ENCODE measurements at places on chromosomes 3 and 15.

DNA sequence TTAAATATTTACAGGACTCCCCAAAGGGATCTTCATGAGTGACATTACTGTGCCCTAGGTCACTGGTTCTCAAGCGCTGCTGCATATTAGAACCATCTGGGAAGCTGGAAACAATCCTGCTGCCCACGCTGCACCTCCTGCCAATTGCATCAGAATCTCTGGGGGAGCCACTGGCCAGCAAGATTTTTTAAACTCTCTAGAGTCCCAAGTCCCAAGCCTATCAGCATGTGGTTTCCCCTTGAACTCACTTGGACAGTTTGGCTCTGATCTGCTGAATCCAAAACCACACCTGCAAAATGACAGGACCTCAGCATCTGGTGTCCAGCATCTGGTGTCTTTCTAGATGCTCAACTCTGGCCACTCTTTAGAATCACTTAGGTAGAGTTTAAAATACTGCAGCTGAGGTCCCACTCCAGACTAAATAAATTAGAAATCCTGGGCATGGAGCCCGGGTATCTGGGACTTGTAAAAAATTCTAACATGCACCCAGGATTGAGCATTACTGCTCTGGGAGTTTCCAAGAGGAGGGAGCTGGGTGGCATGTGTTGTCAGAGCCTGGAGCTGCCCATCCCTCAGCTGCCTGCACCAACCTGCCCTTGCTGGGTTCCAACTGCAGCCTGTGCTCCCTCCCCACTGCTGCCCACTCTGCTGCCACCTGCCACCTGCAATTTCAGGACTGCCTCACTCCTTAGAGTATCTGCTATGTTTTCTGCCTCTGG is 311.3 kb downstream of the SLC9A9 start:
- peak; percentile 49 for DNase-seq

DNA sequence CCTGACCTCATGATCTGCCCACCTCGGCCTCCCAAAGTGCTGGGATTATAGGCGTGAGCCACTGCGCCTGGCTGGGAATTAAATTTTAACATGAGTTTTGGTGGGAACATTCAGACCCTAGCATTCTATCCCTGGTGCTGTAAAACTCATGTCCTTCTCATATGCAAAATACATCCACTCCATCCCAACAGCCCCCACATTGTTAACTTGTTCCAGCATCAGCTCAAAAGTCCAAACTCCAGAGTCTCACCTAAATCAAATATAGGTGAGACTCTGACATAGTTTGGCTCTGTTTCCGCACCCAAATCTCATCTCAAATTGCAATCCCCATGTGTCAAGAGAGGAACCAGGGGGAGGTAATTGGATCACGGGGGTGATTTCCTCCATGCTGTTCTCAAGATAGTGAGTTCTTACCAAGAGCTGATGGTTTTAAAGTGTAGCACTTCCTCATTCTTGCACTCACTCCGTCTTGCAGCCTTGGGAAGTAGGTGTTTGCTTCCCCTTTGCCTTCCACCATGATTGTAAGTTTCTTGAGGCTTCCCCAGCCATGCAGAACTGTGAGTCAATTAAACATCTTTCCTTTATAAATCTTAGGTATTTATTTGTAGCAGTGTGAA is 96.2 kb upstream of the PLCL2 start:
- DNase-seq = no peak

DNA sequence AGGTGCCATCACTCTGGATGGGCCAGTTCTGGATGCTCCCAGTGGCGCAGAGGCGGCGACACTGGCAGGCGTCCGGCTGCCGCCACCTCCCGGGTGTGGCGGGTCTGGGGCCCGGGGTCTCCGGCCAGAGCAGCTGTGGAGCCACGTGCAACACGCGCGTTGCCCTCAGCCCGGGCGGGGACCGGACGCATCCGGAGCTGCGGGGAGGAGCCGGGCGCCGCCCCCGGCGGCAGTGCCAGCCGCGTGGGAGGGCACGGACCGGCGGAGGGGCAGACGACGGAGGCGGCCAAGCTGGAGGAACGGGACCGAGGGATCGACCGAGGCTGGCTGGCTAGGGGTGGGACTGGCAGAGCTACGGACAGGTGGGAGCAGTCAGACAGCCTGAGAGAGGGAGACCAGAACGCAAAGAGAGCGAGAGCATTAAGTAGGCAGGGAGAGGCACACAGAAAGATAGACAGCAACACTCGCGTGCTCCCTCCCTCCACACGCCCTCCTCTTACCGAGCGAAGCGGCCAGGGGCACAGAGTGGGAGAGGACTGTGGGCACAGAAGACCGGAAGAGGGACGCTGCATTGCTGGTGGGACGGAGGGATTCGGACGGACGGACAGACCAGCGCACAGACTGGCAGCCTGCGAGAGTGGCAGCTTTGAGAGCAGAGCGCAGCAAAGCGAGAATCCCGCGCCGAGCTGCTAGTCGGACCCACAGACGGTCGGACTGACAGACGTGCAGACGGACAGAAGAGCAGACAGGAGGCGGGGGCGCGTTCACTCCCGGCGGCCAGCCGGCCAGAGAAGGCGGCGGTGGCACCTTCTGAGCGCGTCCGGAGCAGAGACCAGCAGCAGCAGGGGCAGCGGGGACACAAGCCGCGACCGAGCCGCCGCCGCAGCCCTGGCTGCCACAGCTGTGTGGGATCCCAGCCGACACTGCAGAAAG is at the start of gene ARPP21:
Gene ARPP21 (plus strand): TSS at position 272 of the 933 bp plus-strand sequence. CDS start 42,227 bp downstream, outside the sequence.
- DNase-seq = no peak

DNA sequence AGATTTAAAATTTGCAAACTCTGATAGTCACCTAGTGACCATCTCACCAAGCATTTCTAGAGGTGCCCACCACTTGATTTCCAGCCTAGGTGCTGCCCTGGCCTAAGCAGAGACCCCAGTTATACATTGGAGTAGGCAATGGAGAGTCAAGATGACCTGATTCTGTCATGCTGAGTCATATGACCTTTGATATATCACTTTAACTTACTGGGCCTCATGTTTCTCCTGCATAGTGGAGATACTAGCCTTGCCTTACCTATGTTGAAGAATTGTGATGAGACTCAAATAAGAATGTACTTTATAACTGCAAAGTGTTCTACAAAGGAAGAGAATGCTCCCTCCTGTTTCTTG is 75.5 kb upstream of the XCR1 start:
- no peak for DNase-seq

DNA sequence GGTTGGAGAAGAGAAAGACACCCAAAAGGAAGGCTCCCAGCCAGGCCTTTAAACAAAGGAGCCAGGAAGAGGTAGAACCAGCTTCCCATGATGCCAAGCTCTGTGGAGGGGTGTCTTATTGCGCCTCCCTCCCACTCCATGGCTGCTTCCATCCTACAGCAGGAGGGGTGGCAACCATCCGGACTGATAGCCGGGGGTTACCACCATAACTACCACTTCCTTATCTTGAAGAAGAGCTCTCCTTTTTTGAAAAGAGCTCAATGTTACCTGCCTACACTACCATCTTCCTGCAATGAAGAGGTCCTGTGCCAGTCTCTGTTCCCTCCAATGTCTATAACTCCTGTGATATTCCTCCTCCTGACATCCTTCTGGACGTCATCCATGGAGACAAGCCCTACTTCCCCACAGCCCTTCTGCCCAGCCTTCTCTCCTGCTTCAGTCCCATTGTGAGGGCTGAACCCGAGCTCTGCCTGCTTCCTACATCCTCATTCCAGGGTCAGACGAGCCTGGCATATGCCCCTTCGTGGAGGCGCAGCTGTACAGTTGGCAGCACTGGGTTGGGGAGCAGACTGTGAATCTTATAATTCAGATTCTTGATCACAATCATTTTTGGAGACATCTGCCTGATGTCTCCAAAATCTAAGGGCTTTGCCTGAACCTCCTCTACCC is 8.5 kb downstream of the CCDC9B start:
- DNase-seq = no peak

DNA sequence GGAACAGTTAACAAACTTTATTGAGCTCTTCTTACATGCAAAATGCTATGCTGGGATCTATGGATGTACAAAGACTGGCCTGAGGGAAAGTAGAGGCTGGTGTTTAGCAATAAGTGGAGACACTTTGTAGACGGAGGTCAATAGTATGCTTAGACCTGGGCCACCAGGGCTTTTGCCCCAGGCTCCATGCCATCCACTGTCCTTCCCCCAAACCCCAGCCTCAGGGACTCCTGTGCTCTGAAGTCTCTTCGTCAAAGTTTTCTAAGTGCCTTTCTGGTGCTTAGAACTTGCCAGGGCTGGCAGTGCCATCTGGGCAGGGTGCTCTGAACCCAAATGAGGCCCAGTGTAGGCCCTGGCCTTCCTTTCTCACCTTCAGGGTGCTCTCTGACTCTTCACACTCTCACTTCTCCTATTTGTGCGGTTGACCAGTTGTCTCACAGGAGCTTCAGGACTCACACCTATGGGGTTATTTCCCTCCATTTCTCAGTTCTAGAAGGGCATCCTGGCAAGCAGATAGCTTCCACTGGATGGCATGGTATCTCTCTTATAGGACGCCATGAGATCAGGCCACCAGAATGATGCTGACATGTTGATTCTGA is 21.8 kb upstream of the KCNAB1 start:
- no peak for DNase-seq

DNA sequence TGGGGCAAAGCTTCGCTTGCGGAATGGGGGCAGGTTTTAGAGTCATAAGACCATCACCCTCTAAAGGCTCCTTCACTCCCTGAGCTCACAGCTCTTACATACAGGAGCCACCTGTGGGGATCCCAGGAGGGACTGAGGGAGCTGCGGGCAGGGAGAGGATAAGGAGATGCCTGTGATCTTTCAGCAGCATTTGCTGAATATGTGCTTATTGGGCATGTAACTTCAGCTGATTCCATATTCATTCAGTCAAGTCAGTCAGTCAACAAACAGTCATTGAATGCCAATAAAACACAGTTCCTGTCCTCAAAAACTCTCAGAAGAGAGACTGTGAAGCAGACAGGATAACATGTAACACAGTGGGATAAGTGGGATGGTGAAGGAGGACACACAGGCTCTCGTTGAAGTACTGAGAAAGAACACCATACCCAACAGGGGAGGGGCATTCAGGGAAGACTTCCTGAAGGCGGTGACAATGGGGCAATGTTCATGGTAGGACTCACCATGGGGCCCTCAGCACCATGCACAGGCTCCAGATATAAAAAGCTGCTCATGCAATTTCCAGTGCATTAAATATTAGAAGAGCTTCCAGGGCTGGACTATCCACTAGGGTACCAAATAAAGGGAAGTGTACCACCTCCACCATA is 240.9 kb downstream of the UACA start:
- DNase-seq = no peak

DNA sequence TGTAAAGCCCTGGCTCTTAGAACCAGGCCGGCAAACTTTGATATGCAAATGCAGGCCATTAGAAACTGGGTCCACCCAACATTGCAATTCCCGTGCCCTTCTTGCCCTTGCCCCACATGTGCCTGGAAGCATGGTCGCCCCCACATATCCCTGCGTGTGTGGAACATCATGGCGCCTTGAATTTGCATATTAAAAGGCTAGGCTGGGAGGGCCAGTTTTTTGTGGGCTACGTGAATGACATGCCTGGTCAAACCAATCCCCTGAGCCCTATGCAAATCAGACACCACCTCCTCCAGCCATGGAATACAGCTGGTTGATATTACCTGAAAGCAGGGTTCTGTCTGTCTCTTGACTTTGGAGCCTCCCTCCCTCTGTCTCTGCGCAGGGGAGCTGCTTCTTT is 58.7 kb upstream of the ARHGEF26 start:
- DNase-seq = no peak

- DNase-seq = no peak
Observed at GRCh38 chr3:14492948-14493881, 46.9 kb downstream of the GRIP2 start.

GRCh38 chr3:177438596-177439220 is 241.4 kb upstream of the TBL1XR1 start:
- no peak for DNase-seq

DNA sequence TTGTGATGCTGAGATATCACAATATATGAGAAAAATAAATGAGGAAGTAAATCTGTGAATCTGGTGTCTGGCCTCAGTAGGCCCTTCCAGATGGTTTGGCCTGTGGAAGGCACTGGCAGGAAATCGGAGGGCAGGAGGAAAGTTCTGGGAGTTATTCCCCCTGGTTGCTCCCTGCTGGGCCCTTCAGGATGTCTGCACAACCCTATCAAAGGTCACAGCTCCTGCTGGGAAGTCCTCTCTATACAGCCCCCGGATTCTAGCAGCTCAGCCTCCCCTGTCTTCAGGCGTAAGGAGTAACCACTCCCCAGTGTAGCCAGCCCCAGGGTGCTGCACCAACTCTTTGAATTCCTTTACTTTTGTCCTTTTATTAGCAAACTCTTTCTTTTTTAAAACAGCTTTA is 56.2 kb downstream of the WNT7A start:
- no peak for DNase-seq

GRCh38 chr15:70033529-70034140 is 64.1 kb downstream of the TLE3 start:
- DNase-seq = peak; percentile 49

GRCh38 chr15:76296849-76297248 is 14.4 kb downstream of the ETFA start:
- DNase-seq = no peak

DNA sequence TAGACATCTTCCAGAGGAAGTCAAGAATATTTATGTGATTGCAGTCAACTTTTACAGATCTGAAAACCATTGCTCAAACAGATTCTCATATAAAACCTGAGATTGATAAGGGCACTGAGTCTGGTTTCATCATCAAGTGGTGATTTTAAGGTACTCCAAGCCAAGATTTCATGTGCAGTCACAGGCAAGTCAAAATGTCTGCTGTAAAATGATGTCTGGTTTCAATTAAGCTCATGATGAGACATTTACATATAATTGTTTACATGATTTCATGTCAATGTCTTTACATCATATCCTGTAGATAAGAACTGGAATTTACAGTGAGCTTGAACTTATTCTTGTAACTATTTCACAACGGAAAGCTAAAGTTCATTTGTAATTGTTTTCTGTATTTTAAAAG is 1215.5 kb downstream of the ROBO2 start:
- peak; percentile 65 for DNase-seq

GRCh38 chr3:3068358-3068881 is 41.8 kb downstream of the IL5RA start:
- DNase-seq = no peak

- DNase-seq = no peak
Observed at GRCh38 chr3:102176333-102177050, 258.3 kb upstream of the ZPLD1 start.

GRCh38 chr3:186551387-186551786 is 7.2 kb upstream of the CRYGS start:
- DNase-seq = no peak

DNA sequence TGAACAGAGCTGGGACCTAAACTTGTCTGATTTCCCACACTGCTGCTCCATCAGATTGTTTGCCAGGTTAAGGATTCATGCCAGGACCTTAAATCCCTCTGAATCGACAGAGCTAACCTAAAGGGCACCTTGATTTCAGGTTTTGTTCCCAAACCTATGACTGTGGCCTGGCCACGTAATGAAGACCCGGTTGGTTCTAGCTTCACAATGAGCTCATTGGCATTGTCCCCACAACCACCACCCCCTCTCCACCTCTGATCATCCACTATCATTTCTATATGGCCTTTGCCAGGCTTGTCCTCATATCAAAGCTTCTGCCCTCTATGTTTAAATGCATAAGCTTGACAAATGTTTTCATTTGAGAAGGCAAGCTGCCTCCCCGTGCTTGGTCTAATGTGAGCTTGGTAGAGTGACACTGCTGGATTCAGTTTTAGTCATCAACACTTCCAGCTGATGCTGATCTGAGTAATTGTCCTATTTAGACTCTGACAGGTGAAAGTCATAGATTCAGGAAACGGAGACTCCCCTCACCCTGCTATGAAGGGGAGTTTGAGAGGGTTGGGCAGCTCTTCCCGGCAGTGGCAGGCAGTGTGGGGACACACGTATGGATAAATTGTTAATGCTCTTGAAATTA is 407.1 kb upstream of the CFAP20DC start:
- DNase-seq = no peak
